ENCODE measurements at places on chromosomes 4 and X. TPM values are rescaled to one million over a fixed set of nuclear protein-coding genes. Genes with fewer than 3 reads are reported as not detected.

Gene ARR3
- total RNA-seq: not detected

Gene UNC5C
- total RNA-seq: not detected

Gene FRAS1
- total RNA-seq: not detected

Gene RGN
- not detected for total RNA-seq

Gene EMD
- 95.4 TPM for total RNA-seq

Gene AMTN
- total RNA-seq: not detected

Gene GAGE12H
- total RNA-seq: not detected

Gene ZDHHC9
- 9.6 TPM for total RNA-seq

Gene HDX
- 0.42 TPM for total RNA-seq

Gene KIF4A
- total RNA-seq: 0.08 TPM

Gene CCDC160
- not detected for total RNA-seq

Gene SPON2
- 16.5 TPM for total RNA-seq

Gene PRSS12
- not detected for total RNA-seq

Gene XAGE1A
- total RNA-seq: not detected

Gene ASB5
- total RNA-seq: not detected

Gene KCNIP4
- total RNA-seq: not detected

Gene MAP7D2
- total RNA-seq: 0.16 TPM

Gene ETFDH
- 26.8 TPM for total RNA-seq

Gene SH3D19
- total RNA-seq: 0.42 TPM

Gene PAGE4
- not detected for total RNA-seq

Gene ADAMTS3
- total RNA-seq: not detected

Gene MTTP
- not detected for total RNA-seq

Gene LUZP4
- total RNA-seq: not detected

Gene EGF
- not detected for total RNA-seq

Gene SSX2B
- total RNA-seq: not detected

Gene TMPRSS11A
- not detected for total RNA-seq

Gene FAM236A
- not detected for total RNA-seq

Gene DCUN1D4
- total RNA-seq: 57.5 TPM

Gene RAB41
- not detected for total RNA-seq

Gene LRCH2
- total RNA-seq: not detected

Gene SCML2
- 2.4 TPM for total RNA-seq

Gene RELL1
- total RNA-seq: 27.9 TPM

Gene HSFX4
- total RNA-seq: not detected

Gene ADH1A
- total RNA-seq: not detected

Gene TECRL
- not detected for total RNA-seq

Gene EVC
- not detected for total RNA-seq

Gene TMEM31
- total RNA-seq: not detected

Gene RHOH
- total RNA-seq: 233 TPM

Measured in naive thymus-derived CD8-positive, alpha-beta T cell (primary cell).